Esophagus squamous epithelium (tissue), 5 donors: ENCODE measurements at places on chromosomes 5 and 9.

GRCh38 chr9:18545636-18546360, 71.8 kb downstream of the ADAMTSL1 start:
- DNase-seq: no peak

GRCh38 chr9:38046661-38047300, 22.2 kb downstream of the SHB start:
- no peak for DNase-seq

- no peak for DNase-seq
Measured at GRCh38 chr5:152004095-152004494, 79.4 kb upstream of the GLRA1 start.

DNA sequence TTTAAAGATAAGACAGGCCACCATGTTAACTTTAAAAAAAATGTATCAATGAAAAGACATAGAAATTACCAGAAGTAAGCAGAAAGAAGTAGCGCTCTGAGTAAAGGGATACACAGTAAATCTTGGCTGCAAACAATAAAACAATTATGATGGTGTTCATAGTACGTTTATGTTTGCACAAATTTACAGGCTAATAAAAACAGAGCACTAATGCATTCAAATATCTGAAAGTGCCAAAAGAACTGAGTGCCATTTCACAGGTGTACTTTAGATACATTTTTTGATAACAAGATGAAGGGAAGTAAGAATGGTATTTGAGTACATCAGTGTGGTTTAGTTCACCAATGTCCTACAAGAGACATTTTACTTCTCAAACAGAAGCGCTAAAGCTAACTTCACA, 32.9 kb upstream of the ALDH1A1 start:
- no peak for DNase-seq

DNA sequence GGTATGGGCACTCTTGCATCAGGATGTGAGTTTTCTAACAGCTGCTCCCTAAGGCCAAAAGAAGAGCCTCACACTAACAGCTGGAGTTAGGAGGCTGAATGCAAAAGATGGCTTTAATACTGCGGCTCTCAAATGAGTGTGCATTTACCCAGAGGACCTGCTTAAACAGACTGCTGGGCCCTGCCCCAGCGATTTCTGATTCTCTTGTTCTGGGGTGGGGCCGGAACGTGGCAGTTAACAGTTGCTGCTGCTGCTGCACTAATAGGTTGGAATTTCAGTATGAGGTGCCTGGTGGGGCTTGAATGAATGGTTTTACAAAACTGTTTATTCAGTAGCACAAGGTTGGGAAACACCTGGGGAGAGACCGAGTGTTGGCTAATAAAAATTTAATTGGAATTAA, 26.1 kb downstream of the HMGCR start:
- no peak for DNase-seq

- DNase-seq: no peak
Measured at GRCh38 chr9:114603248-114603647, 7.8 kb upstream of the TMEM268 start.

GRCh38 chr5:149355688-149356087, 2.2 kb upstream of the PCYOX1L start:
- no peak for DNase-seq

DNA sequence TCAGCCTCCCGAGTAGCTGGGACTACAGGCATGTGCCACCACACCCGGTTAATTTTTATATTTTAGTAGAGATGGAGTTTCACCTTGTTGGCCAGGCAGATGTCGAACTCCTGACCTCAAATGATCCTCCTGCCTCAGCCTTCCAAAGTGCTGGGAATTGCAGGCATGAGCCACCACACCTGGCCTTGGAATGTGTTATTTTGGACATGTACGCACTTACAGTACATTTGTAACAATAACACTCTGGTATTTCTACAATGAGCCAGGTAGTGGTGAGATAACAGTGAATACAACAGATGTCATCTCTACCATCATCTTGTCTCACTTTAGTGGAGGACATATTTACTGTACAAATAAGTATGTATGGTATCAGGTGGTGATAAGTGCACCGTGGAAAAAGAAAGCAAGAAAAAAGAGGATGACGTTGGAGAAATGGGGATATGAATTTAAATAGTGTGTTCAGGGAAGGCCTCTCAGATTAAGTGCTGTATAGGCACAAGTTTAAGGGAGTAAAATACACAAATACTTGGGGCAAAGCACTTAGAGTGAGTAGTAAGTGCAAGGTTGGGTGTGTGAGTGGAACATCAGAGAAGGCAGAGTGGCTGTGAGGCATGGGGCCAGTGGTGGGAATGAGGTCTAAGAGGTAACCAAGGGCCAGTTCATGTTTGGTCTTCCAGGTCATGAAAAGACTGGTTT, 100.1 kb downstream of the CDC42SE2 start:
- DNase-seq: no peak

DNA sequence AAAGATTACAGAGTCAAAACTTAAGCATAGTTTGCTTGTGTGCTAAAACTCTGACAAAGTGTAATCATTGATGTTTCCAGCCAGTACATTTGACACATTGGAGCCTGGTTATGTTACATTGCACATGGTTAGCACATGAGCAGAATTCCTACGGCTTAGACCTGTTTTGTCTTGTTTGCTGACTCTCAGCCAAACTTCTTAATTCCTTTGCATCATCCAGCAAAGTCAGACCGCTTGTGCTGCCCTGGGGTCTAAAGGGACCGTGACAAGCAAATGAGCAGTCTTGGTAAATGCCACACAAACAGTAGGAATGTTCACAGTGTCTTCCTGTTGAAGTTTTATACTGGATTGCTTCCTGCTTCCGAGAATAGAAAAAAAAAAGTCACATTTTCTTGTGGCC, 72.0 kb upstream of the ENTREP1 start:
- DNase-seq: no peak

DNA sequence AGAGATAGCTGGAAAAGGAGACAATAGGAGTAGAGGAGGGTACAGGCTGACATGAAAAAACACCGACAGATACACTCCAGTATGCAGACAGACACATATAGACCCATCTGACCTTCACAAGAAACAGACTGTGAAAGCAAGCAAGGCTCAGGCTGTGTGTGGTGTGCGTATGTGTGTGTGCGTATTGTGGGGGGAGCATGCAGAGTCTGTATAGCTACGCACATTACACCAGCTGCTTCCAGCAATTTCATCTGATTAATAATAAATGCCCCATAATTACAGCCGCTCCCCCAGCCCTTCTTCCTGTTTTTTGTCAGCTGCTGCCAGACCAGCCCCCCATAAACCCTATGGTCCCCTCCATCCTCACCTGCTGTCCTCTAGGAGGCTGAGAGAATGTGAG, 6.7 kb downstream of the CNTFR start:
- DNase-seq: no peak
